Right renal pelvis (tissue), 4 donors: ENCODE measurements at places on chromosomes 7 and 10. TPM values are rescaled to one million over a fixed set of nuclear protein-coding genes. Genes with fewer than 3 reads are reported as not detected.

PHKG1 gene
- 1.5 TPM for polyA plus RNA-seq

HGF gene
- polyA plus RNA-seq, result 2.1 TPM

CAV1 gene
- polyA plus RNA-seq, result 38.4 TPM

LGI1 gene
- polyA plus RNA-seq, result 8.2 TPM

- no peak for DNase-seq
Observed at GRCh38 chr10:101062232-101063049, 652 bp downstream of the KAZALD1 start.

- DNase-seq, result no peak
Observed at GRCh38 chr7:106255246-106255645, 29.5 kb downstream of the NAMPT start.

DNA sequence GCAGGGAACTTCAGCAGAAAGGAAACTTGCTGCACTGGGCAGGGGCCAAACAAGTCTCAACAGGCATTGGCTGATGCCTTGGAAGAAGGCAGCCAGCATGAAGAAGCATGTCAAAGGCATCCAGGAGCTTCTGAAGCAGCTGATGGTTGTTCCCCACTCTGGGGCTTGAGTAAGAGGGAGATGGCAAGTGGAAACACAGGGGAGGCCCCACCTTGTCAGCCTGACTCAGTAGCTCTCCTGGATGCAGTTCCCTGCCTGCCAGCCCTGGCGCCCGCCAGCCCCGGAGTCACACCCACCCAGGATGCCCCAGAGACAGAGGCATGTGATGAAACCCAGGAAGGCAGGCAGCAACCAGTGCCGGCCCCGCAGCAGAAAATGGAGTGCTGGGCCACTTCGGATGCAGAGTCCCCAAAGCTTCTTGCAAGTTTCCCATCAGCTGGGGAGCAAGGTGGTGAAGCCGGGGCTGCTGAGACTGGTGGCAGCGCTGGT is 96.5 kb downstream of the TACC2 start:
- no peak for DNase-seq

- DNase-seq, result peak; percentile 41
Observed at GRCh38 chr7:105388356-105389087, at the start of gene SRPK2. TSS of gene SRPK2 (minus strand) at chr7:105388921.

DNA sequence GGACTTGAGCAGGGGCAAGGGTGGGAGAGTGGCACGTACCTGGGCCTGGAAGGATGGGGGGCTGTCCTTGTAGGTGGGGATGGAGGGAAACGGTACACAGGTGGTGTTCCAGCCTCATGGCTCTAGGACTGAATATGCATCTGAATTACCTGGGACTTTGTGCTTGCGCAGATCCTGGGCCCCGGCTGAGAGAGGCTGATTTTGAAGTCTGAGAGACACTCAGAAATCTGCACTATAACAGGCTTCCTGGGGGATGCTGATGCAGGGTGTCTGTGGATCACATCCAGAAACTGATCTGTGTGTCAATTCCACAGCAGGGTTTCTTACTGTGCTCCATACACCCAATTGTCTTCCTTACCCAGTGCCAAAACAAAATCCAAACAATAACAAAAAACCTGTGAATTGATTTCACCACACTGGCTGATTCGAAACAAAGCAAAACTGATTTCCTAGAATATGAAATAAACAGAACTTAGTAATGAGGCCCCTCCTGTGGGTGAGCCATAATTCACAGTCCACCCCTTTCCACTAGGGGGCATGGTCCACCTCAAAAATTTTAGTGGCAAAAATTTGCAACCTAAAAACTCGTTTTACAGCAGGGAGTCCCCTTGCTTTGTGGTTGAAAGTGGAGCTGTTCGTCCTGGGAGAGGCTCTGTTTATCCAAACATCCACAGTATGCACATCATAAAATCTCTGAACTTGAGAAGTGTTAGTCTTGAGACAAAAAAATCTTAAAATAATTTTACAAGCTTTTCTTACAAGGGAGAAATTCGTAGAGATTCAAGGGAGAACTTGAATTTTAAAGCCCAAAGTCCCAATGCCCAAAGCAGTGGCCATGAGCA is 32.0 kb upstream of the PLEKHA1 start:
- no peak for DNase-seq

DNA sequence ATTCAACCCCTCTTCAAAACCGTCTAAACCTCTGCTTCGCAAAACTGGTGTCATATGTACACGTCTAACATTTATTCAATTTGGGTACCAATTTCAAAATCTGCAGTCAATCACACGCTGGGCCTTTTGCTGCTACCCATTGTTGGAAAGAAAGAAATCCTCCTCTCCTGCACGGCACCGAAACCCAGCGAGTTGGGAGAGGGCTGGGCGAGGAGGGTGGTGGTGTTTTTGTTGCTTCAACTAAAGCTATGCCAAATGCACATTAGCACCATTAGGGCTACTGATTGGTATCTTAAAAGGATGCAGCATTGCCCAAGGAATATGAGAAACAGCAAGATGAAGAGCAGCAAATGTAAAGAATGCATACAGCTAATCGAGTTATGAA is 7.8 kb downstream of the EBF3 start:
- no peak for DNase-seq

DNA sequence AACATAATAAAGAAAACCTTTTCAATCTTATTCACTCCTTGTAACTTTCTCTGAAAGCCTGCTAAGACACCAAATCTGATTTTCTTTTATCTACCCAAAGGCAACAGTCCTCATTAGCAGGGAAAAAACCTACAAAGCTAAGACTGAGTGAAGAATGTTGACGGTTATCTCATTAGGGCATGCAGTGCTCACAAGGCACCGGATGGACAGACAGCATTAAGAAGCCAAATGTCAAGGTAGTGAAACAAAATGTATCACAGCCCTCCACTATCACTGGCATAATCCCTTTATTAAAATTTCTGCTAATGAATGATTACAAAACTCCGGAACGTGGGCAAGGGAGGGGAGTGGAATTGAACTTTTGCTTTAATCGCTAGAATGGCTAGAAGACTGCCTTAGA is 442.8 kb downstream of the NEBL start:
- no peak for DNase-seq

GRCh38 chr10:47245731-47246350 is 54.2 kb upstream of the GDF10 start:
- no peak for DNase-seq
